Spleen (tissue), 13 donors: ENCODE measurements at places on chromosomes 3 and 15. TPM values are rescaled to one million over a fixed set of nuclear protein-coding genes. Genes with fewer than 3 reads are reported as not detected.

The SLC25A26 gene
- polyA plus RNA-seq: 20.1 TPM

The ETFA gene
- polyA plus RNA-seq: 86.8 TPM

The INO80 gene
- 5.2 TPM for polyA plus RNA-seq

The APOD gene
- polyA plus RNA-seq: 4.6 TPM

The CD200R1 gene
- 1.3 TPM for polyA plus RNA-seq

The ZMYND10 gene
- polyA plus RNA-seq: 1.6 TPM
